Stimulated activated CD4-positive, alpha-beta T cell treated with anti-CD3 and anti-CD28 coated beads, Interleukin-1b, Interleukin-23, amount 100 ng/mL, for 4 hours (primary cell): ENCODE measurements at places on chromosomes 13 and 19.

DNA sequence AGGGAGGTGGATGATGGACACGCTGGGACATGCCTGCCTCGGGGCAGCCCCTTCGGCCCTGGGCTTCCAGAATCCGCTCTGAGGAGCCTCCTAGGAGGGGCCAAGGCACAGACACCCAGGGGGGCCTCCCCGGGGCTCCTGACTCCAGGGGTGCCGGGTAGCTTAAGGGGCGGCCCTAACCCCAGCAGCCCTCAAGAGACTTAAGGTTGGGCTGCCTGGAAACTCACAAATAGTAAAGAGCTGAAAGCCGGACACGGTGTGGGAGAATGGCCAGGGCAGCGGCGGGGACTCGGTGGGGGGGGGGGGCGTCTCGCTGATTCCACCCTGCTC, 7.7 kb downstream of the ARID3A start:
- DNase-seq: no peak

- DNase-seq: no peak
Measured at GRCh38 chr13:114067381-114067885, 65.0 kb downstream of the RASA3 start.

GRCh38 chr13:97938706-97939475, 14.6 kb upstream of the IPO5 start:
- no peak for DNase-seq

DNA sequence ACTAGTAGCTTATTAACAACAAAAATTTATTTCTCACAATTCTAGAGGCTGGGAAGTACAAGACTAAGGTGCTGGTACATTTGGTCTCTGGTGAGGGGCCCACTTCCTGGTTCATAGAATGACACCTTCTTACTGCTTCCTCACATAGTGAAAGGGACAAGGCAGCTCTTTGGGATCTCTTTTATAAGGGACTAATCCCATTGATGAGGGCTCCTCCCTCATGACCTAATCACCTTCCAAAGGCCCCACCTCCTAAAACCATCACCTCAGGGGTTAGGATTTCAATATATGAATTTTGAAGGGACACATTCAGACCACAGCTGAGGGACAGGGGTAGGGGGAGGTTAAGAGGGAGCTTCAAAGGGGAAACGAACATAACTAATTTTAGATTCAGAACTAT, 20.3 kb downstream of the SPART start:
- no peak for DNase-seq

- DNase-seq: no peak
Measured at GRCh38 chr13:97911311-97912138, 42.0 kb upstream of the IPO5 start.

- no peak for DNase-seq
Measured at GRCh38 chr13:98795220-98795619, 42.7 kb upstream of the SLC15A1 start.

- DNase-seq: no peak
Measured at GRCh38 chr13:104085611-104086010, 1019.4 kb upstream of the SLC10A2 start.

GRCh38 chr19:18761531-18762110, 29.5 kb downstream of the COMP start:
- DNase-seq: no peak

DNA sequence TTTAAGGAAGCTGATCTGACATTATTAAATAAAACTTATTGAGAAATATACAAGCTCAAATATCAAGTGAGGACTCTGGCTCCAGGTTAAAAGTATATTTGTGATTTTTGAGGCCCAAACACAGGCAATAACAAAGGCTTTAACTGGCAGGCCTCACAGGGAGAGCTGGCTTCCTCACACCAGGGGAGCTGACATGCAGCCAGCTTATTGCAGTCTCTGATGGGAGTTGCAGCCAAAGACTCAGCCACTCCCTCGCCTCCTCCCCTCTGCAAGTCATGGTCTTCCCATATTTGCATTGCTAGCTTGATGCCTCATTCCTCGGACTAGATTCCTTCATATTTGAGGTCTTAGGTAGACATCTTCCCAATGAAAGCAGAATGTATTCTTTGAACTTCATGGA, 647.1 kb upstream of the SLITRK6 start:
- DNase-seq: no peak

DNA sequence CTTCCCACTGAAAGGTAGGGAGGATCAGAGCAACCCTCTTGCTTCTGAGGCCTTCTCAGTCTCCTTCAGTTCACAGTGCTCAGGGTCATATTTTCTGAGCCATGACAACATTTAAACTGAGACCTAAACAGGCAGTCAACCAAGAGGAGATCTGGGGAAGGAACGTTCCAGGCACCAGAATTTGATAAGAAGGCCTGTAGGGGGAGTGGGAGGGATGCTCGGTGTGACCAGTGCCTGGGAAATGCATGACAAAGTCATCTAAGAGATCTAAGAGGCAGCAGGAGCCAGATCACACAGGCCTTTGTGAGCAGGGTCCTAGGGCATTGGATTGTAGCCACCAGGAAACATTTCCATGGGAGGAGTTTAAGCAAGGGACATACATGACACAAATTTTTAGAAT, 71.6 kb downstream of the SHISA2 start:
- DNase-seq: no peak

DNA sequence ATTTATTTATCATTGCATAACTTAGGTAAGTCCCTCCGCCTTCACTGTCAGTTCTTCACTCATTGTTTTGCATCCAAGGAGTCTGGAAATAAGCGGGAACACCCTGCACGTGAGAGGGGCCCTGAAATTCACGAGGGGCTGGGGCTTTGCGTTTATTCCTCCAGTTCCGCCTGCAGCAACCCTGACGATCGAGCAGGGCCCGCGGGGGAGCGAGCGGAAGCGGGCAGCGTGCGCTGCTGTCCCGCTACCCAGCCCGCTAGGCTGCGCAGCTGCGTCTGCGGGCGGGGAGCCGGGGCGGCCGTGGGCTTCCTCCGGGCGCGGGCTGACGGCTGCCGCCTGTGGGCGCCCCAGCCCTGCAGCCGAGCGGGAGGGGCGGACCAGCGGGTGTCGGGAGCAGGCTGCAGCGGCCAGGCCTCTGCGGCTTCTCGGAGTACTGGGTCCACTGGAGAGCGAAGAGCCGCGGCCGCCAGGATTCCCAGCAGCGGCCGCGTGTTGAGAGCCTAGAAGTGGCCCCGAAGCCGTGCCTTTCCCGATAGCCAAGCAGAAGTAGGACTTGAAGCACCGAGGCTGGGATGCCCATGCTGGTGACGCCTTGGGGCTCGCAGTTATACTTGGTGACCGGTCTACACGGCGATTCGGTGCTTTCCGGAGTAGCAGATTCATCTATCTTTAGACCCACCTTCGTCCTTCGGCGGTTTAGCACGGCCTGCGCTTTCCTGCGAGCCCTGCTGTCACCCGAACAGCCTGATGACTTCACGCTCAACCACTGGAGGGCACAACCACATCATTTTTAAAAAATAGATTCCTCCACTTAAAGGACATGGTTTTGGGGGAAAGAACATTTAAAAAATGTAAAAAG, 32.9 kb upstream of the SACS start:
- DNase-seq: peak; percentile 50

GRCh38 chr13:89827552-89827951, 1519.9 kb upstream of the MIR17HG start:
- DNase-seq: no peak

DNA sequence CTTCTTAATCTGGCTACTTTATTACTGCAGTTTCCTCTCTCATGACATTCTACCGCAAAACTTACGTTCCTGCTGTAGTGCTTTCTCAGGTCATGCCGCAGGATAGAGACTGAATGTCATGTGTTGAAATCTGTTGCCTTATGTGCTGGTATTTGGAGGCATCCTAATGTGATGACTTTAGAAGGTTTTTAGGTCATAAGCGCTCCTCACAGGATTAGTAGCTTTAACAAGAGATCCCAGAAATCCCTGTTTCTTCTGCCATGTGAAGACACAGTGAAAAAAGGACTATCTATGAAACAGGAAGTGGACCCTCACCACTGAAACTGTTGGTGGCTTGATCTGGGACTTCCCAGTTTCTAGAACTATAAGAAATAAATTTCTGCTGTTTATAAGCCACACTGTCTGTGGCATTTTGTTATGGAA, 209.3 kb downstream of the LACC1 start:
- no peak for DNase-seq

GRCh38 chr19:29338480-29338879, 125.5 kb upstream of the UQCRFS1 start:
- DNase-seq: no peak

GRCh38 chr19:8307400-8307964, 676 bp downstream of the CD320 start:
- no peak for DNase-seq

DNA sequence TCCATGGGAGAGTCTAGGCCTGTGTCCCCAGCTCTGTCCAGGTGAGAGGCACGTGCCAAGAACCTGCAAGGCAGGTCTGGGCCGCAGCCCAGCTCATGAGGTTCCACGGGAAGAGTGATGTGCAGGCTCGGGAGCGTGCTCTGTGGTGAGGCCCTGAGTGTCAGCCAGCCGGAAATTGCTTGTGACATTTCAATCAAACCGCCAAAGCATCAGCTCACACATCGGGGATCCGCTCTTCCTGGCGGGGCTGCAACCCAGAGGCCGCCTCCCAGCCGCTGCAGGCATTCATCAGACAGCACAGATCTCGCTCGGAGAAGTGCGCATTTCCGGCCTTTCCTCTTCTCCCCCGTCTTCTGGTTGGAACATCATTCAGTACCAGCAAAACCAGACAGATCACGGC, 109.3 kb downstream of the KDM4B start:
- no peak for DNase-seq

DNA sequence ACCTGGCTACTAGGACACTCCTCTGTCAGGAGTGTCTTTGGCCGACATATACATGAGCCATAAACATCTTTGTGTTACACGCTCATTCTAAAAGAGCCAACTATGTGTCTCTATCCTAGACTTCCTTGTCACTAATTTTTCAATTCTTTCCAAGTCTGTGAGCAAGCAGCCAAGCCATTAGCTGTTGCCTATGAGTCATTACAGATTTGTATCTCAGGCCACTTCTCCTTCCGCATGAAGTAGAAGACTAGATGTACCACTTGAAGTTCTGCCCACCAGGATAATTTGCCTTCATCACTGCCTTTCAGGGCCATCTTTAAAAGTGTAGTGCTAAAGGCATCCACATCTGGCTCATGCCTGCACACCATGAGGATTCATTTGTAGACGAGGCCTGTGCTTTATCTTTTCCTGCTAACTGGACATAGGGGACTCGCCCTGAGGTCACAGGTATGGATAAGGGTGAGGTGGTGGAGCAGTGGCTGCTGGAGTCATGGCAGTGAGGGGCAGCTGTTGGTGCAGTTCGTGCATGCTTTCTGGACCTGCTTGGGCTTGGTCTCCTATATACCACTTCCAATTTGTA, 126.1 kb upstream of the KL start:
- no peak for DNase-seq

DNA sequence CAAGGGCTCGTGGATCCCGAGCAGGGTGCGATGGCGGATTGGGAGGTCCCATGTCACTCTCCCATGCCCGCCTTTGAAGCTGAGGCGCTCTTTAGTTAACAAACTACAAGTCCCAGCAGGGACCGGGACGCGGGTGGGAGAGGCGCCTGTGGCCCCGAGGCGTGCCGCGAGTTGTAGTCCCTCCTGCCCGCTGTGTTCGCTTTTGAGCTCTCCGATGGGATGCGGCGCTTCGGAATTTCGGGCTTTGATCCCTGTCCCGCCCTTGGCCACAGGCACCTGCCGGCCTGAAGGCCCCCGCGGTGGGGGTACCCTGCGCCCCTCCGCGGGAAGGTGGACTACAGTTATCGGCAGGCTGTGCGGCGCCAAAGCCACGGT, 11.0 kb downstream of the CYTH2 start:
- DNase-seq: no peak
